CD4-positive, alpha-beta T cell treated with Interleukin-4 for 4 hours (primary cell): ENCODE measurements at places on chromosomes 7 and 10.

DNA sequence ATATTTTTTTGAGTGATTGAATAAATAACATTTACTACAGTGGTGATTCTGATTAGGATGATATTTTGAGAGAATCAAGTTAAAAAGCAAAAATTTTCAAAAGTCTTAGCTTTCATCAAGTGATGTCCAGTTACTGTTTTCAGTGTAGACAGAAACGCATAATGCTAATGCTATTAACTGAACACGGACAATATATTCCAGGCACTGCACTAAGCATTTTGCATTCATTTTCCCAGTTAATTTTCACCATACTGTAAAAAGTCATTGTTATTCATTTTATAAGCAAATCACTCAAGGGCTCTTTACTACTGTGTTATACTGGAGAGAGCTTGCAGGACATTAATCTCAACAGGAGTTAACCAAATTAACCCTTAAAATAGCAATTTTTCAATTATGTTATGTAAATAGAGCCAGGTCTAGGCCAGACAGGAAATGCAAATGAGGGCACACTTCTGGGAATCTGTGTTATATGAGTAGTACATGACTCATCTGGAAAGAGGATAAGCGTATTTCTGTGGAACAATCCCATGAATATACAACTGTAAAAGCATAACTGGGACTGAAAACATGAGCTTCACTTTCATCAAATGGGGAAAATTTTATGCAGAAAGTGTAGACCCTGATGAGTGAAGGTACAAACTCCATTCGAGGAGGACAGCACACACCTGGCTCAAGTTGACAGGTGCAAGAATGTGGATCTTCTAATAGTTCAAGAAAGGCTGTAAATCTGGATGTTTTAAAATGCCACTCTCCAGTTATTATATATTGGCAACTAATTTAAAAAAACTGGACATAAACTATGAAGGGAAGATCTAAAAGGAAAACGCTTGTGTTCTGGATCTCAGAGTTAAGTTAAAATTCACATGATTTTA lies 75.4 kb downstream of the ANK3 start:
- no peak for DNase-seq

DNA sequence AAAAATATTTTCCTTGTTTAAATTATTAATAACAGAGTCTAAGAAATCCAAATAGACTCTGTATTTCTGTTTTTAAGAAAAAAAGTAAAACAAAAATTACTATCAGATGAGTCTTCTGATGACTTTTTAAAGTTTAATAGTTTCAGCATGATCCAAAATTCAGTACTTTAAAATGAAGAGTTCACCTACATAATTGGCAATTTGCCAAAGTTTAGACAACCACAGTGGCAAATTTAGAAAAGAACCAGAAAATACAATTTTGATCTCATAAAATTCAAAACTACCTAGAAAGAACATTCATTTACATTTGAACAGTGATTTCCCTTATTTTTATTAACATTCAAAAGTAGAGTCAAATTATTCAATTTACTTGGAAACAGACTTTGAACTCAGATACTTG lies 56.1 kb downstream of the AGMO start:
- DNase-seq = no peak

- DNase-seq = no peak
Observed at GRCh38 chr10:60517805-60518204, 128.1 kb upstream of the ANK3 start.

DNA sequence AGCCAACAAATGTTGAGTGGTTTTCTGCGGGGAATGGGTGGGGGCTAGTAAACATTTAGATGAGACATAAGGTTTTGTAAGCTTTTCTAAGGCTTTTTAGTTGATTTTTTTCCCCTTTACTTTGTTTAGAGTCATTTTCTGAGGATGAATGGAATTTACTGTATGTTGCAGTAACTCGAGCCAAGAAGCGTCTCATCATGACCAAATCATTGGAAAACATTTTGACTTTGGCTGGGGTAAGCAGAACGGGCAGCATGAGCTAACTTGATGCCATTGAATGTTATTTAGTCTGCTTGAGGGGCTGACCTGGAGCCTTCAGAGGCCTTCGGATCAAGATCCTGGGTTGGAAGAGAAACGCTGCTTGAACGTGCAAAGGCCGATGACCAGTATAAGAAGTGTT lies 37.3 kb downstream of the FBH1 start:
- DNase-seq = no peak

DNA sequence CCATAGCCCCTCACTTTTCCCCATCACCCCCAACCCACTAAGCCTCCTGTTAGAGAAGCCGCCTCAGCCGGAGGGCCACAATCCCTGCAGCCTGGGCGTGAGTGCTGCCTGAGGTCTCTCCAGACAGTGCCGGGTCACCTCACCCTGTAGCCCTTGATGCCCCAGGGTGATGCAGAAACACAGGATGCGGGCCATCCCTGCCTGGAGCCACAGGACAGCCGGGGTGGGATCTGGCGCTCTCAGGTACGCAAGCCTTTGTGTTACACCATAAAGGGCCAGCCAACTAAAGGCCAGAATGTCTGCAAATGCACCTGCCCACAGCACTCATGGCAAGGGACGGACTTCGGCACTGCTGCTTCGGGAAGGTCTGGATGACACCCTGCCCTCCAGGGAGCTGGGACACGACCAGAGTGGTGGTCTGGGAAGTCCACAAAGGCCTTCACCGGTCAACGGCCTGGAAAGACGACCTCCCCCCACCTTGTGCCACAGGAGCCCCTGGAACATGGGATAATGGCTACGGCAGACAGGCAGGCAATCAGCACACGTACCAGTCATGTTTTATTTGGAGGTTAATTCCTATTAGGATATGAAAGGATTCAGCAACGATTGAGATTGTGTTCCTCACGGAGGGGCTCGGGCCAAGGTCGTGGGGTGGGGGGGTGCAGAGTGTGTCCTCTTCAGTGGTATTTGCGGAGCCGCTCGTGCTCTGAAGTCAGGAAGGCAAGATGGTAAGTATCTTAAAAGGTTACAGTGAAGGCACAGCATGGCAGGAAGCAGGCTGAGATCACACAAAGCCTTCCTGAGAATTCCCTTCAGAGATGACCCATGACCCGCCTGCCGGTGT lies 8.1 kb downstream of the ATP5MF start:
- DNase-seq = no peak

DNA sequence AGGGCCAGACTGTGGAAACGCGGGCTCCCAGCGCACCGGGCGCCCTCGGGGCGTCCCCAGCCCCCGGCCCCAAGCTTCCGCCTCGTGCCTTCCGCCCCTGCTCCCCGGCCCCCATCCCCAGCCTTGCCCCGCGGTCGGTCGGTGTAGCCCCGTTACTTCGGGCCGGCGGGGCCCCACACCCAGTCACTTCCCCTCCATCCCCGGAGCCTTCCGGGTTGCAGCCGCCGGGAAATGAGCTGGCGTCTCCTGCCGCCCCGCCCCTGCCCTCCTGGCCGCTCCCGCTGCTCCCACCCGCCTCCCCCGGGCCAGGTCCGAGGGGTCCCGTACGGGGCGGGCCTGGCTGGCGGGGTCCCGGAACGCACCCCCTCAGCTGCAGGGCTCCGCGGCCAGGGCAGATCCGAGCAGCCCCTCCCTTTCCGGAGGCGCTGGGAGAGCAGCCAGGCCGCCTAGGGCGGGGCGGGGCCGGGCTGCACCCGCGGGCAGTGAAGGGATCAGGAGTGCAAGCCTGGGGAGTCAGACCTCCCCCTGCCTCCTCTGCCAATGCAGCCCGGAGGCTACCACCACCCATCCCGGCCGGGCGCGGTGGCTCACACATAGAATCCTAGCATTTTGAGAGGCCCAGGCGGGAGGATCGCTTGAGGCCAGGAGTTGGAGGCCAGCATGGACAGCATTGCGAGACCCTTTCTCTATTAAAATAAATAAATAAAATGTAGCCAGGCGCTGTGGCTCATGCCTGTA lies 709 bp downstream of the ARPC1B start:
- peak; percentile 64 for DNase-seq

- no peak for DNase-seq
Observed at GRCh38 chr10:117993166-117993565, 53.6 kb downstream of the RAB11FIP2 start.

GRCh38 chr10:35421553-35422178 lies 85.4 kb downstream of the CCNY start:
- no peak for DNase-seq

GRCh38 chr10:116800286-116800929 lies 48.9 kb upstream of the ENO4 start:
- no peak for DNase-seq

GRCh38 chr7:46742601-46743000 lies 821.5 kb upstream of the IGFBP3 start:
- no peak for DNase-seq

GRCh38 chr7:14332155-14332554 lies 342.7 kb upstream of the ETV1 start:
- no peak for DNase-seq

DNA sequence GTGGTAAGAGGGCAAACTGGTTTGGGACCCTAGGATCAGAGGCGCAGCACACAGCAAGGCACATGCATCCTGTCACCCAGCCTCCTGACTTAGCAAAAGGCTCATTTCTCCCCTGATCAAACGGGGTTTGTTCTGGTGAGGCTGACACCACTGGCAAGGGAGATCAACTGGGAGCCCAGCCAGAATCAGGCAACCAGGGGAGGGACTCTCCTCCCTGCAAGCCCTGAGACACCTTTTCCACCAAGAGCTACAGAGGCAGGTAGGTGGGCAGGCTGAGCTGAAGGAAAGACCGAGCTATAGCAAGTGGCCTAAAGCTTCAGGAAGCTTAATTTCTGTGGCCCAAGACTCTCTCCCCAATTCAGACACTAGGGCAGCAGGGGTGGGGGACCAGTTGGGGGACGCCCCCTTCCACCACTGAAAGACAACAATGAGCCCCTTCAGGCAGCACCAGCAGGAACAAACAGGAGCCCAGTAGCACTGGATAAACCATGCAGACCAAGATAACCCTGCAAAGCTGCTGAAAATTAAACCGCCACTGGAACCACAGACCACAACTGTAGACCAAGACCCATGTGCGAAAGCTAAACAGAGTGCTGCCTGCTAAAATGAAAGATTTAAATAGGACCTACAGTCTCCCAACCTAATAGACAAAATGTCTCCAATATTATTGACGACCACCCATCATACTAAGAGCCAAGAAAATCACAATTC lies 27.1 kb upstream of the SAR1A start:
- peak; percentile 17 for DNase-seq

DNA sequence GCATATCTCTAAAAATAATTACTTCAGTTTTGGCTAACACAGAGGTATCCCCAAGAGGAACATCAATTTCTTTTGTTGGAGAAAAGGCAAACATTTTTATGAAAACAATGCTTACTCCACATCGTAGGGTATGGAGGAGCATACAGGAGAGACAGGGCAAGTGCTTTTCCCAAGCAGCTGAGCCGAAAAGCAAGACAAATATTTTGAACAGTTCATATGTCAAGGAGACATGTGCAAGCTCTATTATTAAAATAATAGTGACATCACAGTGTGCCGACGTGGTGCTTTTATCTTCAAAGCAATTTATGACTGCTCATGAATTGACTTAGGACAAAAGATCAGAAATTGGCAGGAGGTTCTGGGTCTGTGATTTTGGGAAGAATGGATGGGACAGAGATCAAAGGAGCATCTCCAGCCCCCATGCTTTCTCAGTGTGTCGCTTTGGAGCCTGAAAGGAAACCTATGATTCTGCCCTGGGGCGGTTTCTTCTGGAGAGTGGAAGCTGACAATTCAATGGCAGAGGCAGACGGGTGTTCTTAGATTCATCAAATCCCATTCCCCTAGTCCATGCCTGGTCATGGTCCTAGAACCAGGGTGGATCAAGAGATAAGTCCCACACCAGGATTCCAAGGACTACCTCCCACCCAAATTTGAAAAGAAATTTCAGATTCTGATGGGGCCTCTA lies 97.1 kb downstream of the JCAD start:
- no peak for DNase-seq

GRCh38 chr10:76969366-76969948 lies 668.2 kb downstream of the KCNMA1 start:
- DNase-seq = no peak

DNA sequence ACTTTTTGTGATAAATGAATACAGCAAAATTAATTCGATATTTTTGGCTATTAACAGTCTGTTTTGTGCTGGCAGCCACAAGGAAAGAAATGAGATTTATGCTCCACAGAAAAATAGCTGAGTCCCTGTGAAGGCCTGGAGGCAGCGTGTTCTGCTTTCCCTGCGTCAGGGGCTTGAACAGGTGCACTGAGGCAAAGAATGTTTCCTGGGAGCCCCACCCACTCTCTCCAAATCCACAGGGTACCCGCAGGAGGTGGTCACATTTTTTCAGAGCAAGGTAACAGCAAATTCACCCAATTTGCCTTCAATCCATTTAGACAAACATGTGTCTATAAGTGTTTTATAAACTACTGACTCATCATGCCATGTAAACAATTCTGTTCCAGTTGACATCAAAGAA lies 308.1 kb downstream of the TCERG1L start:
- no peak for DNase-seq

GRCh38 chr7:4742051-4742573 lies 33.3 kb upstream of the AP5Z1 start:
- DNase-seq = no peak

- DNase-seq = peak; percentile 89
Observed at GRCh38 chr7:12257582-12257981, 46.5 kb downstream of the TMEM106B start.
